CD4-positive, alpha-beta T cell treated with Interleukin-6 for 4 hours (primary cell): ENCODE measurements at places on chromosomes 3 and 15.

DNA sequence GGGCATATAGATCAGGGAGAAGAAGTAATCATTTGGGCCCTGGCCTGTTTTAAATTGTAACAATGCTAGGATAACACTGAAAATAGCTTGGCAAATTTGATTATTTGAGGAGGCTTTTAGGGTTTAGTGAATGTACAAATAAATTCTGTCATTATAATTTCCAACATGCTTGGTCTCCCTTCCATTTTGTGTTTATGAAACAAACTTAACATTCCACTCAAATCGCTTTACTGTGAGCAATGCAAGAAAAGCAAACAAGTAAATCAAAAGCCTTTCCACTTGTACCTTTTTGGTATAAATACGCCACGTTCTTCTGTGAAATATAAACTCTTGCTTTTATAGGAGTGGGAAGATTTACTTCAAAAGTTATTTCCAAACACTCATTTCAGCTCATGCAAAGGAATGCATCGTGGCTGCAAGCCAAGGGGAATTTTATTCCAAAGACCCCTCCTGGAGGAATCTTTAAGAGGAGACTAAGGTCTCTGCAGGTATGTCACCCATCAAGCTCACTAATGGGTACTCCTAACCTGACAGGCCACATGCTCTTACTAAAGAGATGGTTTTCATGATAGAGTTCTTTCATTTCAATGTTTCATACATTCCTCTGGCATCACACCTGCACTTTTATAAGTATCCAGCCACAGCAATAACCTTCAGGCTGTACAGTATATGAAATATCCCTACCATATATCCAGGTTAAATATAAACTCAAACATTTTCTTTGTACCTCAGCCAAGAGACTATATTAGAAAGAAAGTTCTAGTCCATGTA is 115.2 kb downstream of the P3H2 start:
- no peak for DNase-seq

- DNase-seq, result no peak
These were observed 16.6 kb downstream of the TEX264 start for GRCh38 chr3:51687431-51688205.

DNA sequence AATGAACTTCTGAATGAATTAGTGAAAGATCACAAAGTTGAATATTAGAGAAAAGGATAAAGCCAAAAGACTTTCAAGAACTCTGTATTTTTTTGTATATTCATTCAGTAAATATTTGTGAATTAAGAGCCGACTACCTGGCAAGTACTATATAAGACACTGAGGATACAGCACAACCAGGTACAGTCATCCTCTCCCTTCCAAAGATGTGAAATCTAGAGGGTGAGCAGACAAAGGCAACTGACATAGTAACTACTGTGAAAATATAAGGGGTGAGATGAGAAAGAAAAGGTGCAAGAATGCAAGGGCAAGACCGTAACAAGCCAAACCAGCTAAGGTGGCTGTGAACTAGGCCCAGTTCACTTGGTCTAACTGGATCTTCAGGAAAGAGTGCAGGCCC is 974.6 kb upstream of the CFAP20DC start:
- DNase-seq, result no peak

- no peak for DNase-seq
These were observed 53.1 kb upstream of the PRR23E start for GRCh38 chr3:127139601-127140500.

DNA sequence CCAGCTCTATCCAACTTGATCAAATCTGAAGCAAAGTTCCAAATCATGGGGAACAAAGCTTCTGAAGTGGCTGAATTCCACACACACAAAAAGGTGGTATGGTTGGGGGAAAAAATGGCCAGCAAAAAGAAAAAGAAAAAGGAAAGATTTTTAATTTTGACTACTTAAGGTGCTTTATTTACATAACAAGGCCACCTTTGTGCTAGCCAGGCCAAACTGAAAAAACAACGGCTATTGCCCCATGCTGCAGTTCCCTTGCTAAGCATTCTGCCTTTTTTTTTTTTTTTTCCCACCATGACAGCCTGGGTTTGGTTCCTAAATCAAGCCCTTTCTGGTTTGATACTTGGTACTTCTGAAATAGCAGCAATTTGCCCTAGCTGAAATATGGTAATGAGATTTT is 66.5 kb upstream of the DAZL start:
- DNase-seq, result no peak

- no peak for DNase-seq
These were observed 143.1 kb upstream of the ARRDC4 start for GRCh38 chr15:97817276-97817890.

DNA sequence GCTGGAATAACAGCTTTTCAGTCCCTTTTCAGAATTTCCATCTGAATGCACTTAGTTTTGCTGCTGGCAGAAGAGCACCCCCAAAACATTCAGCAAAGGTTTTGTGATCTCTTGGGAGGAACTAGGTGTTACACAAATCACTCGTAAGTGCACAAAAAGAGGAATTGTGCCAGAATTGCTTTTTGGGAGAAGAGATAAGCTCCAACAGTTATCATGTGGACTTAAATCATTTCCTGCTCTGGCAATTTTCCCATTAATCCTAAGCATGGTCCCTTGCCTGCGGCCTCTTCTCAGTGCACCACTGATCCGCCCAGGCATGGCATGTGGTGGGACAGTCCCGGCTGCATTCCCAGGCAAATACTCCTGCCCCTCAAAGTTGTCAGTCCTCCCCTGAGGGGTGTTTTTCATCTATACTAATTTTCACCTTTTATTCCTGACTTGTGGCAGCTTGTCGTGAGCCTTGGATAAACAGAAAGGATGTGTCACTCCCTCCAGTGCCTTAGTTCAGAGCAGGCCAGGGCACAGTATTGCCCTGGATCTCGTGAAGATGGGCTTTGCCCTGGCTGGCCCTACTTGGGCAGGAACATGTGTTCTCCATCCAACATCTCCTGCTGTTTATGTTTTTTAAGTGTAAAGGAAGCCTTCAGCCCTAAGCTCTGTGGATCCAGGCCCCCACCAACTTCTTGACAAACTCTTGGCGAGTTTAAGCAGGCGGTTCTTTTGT is 44.6 kb upstream of the VILL start:
- DNase-seq, result no peak

GRCh38 chr3:22660606-22661005 is 542.5 kb upstream of the UBE2E2 start:
- no peak for DNase-seq

- DNase-seq, result no peak
These were observed 48.3 kb downstream of the CLDN11 start for GRCh38 chr3:170467007-170467406.

GRCh38 chr3:141074529-141074928 is 23.4 kb downstream of the SPSB4 start:
- DNase-seq, result no peak

GRCh38 chr3:43372809-43373559 is 86.6 kb downstream of the SNRK start:
- no peak for DNase-seq

DNA sequence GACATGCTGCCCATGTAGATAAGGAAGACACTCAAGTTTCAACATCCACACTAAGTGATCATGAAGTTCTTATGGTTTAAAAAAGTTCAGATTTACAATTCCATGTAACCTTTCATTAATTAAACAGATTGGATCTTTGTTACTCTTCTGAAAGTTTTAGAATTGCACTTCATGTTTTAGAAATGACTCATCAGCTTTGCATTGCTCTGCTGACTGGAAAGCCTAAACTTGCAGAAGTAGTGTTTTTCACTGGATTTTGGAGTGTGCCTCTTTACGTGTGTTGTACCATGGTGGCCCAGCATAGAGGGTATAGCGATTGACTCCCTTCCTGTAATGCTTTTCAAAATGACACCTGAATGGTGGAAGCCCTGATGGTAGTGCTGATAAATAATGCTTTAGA is 157.9 kb downstream of the BBX start:
- DNase-seq, result no peak

DNA sequence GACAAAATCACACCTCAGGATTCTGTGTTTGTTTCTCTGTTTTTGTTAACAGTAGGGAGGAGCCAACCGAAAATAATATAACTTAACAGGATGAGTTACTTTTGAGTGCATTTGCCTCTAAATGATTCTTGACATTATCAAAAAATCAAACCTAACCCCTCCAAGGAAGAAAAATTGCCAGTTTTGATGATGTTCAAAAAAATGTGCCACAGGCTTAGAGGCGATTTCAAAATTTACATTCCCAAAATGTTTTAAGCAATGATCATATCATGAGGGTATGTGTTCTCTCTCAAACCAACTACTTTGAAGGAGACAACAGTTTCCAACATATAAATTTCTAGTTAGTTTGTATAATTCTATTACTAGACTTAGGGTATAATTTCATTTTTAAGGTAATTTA is 6.7 kb downstream of the VGLL3 start:
- DNase-seq, result no peak

GRCh38 chr3:38284756-38285150 is 2.7 kb downstream of the SLC22A14 start:
- DNase-seq, result no peak

GRCh38 chr3:12278566-12278965 is 10.3 kb upstream of the PPARG start:
- DNase-seq, result no peak

GRCh38 chr3:194274424-194275085 is 76.6 kb downstream of the CPN2 start:
- DNase-seq, result no peak

- no peak for DNase-seq
These were observed 243.7 kb downstream of the SLC9A9 start for GRCh38 chr3:143604402-143605185.
